ENCODE measurements at places on chromosomes 16 and 17.

DNA sequence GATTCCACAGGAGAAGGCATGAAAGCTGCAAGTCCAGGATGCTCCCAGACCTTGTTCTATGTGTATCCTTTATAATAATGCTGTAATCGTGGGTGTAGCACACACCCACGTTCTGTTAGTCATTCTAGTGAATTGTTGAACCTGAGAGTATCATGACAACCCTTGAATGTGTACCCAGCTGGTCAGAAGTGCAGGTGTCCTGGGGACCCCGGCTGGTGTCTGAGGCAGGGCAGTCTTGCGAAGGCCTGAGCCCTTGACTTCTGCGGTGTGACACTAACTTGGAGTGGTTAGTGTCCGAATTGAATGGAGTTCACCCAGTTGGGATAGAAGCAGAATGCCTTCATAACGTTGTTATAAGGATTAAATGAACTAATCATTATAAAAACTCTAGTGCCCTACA is 218.0 kb upstream of the TNRC6C start:
- DNase-seq: no peak

DNA sequence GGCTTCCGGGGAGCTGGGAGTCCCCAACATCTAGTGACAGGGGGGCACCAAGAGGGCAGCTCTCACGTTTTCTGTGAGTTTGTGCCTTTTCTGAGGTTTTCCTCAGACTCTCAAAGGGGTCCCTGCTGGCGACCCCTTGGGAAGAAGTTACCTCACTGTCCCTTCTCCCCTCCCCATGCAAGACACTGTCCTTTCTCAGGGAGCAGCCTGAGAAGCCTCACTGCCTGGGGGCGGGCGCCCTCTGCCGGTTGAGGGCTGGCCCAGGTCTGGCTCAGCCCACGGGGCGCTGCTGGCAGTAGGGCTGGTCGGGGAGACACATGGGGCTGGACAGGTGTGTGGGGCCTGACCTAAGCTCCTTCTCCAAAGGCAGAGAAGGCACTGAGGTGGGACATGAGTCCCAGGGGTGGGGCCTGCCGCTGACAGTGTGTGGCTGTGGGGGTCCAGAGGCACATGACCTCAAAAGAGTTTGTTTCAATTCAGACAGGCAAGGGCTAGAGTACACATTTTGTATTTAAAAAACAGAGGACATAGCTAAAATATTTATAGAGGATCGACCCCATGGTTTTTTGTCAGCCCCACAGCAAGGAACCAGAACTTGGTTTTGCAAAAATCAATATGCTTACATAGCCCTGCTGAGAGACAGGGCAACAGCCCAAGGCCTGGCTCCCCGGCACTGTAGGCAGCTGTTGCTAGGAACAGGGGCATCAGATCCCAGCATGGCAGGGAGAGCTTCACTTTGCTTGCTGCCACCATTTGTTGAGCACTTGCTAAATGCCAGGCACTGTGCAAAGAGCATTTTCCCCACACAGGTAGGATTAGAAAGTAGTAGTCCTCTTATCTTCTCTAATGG is 18.5 kb upstream of the ALDH3A1 start:
- DNase-seq: peak; percentile 90

- DNase-seq: no peak
Measured at GRCh38 chr16:50801036-50801435, 59.1 kb downstream of the CYLD start.

GRCh38 chr17:49936386-49936785 is 32.6 kb upstream of the DLX4 start:
- DNase-seq: peak; percentile 47
